ENCODE measurements at places on chromosomes 1 and 21. TPM values are rescaled to one million over a fixed set of nuclear protein-coding genes. Genes with fewer than 3 reads are reported as not detected.
A peak's percentile ranks its signal among the peaks of the same experiment; 100 is the strongest.

GRCh38 chr1:176904057-176904751, 260.3 kb downstream of the ASTN1 start:
- DNase-seq, result peak; percentile 7

DNA sequence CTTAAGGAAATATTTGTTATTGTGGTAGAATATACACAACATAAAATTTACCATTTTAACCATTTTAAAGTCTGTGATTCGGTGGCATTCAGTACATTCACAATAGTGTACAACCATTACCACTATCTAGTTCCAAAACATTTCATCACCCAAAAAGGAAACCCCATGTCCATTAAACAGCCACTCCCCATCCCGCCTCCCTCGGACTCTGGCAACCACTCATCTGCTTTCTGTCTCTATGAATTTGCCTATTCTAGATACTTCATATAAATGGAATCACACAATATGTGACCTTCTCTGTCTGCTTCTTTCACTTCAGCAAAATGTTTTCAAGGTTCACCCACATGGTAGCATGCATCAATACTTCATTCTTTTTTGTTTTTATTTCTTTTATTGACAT, 51.3 kb downstream of the PTP4A2 start:
- no peak for DNase-seq

DNA sequence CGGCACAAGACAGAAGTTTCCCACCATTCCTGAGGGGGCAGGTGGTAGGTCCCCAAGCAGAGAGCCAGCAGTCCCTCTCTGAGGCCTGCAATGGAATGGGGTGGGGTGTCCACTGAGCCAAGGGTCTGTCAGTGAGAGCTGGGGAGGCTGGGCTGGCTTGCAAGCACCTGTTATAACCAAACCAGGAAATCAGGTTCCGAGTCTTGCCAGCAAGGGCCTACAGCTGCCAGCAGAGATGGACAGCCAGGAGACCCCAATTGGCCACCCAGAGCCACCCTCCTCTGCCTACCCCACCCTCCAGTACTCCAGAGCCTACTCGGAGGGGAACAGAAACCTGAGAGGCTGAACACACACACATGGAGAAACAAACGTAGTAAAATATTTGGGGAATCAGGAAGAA, 32.2 kb downstream of the PSEN2 start:
- no peak for DNase-seq

GRCh38 chr1:107262467-107263286, 121.8 kb downstream of the NTNG1 start:
- DNase-seq, result no peak

The CFAP141 gene
- polyA plus RNA-seq, result 2.7 TPM

All from right lung (tissue), 10 donors.